ENCODE measurements at places on chromosomes 4 and X.

GRCh38 chrX:45771114-45771513, 570.4 kb upstream of the DIPK2B start:
- no peak for DNase-seq

- DNase-seq: no peak
Measured at GRCh38 chr4:111943796-111944203, 201.5 kb upstream of the FAM241A start.

- no peak for DNase-seq
Measured at GRCh38 chr4:166198041-166198440, 325.0 kb downstream of the TLL1 start.

GRCh38 chrX:18973527-18974192, 10.3 kb downstream of the PHKA2 start:
- DNase-seq: no peak

DNA sequence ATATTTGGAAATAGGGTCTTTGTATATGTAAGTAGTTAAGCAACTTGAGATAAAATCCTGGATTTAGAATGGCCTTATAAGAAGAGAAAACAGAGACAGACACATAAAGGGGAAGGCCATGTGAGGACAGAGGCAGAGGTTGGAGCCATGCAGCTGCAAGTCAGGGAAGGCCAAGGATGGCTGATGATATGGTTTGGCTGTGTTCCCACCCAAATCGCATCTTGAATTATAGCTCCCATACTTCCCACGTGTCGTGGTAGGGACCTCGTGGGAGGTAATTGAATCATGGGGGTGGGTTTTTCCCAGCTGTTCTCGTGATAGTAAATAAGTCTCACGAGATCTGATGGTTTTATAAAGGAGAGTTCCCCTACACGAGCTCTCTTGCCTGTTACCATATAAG, 76.3 kb downstream of the STK32B start:
- no peak for DNase-seq
